ENCODE measurements at places on chromosomes 3 and 15.

GRCh38 chr3:111418391-111418790 is 123.6 kb upstream of the CD96 start:
- no peak for DNase-seq

- DNase-seq: no peak
Observed at GRCh38 chr3:78277220-78277619, 1237.3 kb downstream of the ROBO2 start.

GRCh38 chr15:63970621-63971426 is 75.5 kb downstream of the DAPK2 start:
- no peak for DNase-seq

DNA sequence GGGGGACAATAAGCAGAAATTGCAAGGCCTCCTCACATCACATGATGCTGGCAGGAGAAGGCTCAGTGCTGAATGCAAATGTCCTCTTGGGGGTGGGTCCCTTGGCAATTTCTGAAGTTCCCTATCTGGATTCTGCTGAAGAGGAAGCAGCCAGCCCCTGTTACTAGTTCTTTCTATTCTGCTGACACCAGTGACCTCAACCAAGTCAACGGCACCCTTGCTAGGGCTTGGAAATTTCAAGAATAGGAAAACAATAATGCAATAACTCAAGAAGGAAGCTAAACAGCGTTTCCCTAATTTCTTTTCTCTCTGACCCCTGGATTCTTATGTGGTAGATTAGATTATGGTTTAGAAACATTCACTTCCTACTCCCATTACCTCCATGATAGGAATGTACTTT is 46.2 kb upstream of the FOXP1 start:
- no peak for DNase-seq

DNA sequence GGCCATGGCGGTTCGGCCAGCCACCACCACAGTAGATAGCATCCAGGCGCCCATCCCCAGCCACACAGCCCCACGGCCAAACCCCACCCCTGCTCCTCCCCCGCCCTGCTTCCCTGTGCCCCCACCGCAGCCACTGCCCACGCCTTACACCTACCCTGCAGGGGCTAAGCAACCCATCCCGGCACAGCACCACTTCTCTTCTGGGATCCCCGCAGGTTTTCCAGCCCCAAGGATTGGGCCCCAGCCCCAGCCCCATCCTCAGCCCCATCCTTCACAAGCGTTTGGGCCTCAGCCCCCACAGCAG is 29.5 kb downstream of the PTPN23 start:
- DNase-seq: no peak

GRCh38 chr15:70538278-70538677 is 225.1 kb downstream of the UACA start:
- no peak for DNase-seq

- DNase-seq: no peak
Observed at GRCh38 chr3:11774296-11774877, 72.3 kb downstream of the TAMM41 start.

GRCh38 chr3:170724599-170725280 is 138.9 kb upstream of the SLC7A14 start:
- no peak for DNase-seq

DNA sequence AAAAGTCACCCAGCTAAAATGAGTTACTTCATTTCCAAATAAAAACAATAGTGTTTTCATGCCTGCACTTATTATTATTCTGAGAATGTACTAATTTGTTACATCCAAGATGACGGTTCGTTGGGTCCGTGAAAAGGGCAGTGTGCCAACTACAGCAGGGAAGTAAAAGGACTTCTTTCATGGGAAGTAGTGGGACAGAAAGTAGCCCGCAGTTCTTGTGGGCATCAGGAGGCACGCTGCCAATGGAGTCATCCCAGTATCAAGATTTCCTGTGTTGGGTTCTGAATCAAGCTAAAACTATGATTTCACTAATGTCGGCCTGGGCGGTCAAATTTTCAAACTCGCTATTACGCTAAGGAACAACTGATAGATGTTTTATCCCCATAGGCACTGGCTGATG is 254.5 kb upstream of the SOX2 start:
- DNase-seq: no peak

- no peak for DNase-seq
Observed at GRCh38 chr3:50226888-50227389, 9.1 kb upstream of the GNAI2 start.

DNA sequence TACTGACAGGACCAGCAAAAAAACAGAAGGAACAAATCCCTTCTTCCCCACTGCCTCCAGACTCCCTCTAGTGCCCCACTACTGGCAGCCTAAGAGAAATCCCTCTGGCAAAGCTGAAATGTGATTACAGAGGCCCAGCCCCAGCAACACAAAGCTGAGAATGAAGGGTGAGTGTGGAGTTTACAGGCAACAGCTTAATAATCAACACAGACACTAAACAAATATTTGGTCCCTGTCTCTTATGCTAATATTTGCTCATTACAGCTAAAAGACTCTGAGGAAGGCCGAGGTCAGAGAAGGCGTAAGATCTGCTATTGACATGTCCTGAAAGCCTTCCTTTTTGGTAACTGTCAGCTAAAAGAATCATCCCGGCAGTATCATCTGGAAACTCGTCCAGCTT is 308.5 kb upstream of the RASGRP1 start:
- DNase-seq: no peak

DNA sequence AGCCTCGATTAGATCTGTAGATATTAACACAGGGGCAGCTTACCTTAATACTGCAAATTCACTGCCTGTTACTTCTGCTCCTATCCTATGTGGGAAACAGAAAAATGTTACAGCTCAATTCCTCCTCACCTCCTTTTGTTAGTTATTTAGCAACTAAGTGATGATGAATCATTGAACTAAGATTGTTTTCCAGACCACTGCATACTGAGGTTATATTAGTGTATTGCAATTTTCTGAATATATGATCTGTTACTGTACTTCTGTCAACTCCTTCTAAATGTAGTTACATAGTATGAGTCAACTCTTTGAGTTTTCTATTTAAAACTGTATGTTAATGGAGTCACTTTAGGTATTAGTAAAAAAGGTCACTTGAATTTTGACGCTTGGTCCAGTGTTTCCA is 331.5 kb upstream of the SLCO3A1 start:
- no peak for DNase-seq

- no peak for DNase-seq
Observed at GRCh38 chr3:24986612-24987011, 441.5 kb upstream of the RARB start.

- DNase-seq: no peak
Observed at GRCh38 chr15:99185414-99186130, 63.8 kb downstream of the TTC23 start.

DNA sequence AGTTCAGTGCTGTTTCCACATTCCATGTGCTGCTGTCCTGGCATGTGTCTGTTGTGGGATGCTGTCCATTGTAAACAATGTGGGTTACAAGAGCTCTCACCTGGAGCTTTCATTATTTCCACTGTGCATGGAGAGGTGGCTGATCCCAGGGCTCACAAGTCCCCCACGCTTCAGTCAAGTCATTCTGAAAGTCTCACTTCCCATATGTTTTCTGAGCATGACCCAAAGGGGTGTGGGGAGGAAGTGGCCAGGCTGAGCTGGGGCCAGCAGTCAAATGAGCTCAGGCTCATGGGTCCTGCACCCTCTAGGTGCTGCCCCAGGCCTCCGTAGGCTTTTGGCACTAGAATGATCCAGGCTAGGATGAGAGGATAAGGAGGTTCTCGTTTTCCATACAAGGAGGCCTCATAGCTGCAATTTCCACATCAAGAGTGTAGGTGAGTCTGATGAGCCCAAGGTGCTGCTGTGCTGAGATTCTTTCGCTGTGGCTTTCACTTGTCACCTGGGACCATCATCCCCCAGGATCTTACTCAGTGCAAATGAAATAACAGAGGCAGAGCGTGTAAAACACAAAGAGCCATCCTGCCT is 22.0 kb downstream of the STARD5 start:
- DNase-seq: no peak

DNA sequence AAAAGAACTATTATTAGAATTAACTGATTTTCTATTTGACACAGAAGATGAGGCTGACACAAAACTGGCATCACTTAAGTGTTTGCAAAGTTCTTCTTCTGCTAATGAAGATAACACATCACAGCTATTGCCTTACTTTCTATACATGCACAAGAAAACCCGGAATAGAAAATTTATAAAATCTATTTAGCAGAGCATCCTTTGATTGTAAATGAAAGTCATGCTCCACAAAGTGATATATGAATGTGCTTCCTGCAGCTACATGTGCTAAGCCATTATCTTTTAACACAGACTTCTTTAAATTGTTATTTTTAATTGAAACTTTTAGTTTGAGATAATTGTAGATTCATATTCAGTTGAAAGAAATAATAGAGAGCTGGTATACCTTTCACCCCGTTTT is 27.0 kb downstream of the DENND4A start:
- DNase-seq: no peak

DNA sequence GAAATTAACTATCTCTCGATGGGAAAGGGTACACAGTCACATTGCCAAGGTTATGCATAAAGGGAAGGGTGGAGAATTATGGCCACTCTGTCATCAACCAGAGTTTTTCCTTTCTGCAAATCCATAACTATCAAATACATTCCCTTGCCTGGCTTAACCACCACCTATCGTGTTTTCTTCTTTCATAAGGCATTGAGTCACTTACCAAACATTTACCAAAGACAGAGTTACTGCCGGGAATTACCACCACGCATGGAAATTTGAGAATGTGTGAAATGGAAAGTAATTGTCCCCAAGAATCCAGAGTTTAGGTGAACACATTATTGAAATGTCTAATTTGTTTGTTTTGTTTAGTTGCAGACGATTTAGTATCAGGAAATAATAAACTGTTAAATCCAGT is 134.3 kb upstream of the LRRN1 start:
- no peak for DNase-seq

DNA sequence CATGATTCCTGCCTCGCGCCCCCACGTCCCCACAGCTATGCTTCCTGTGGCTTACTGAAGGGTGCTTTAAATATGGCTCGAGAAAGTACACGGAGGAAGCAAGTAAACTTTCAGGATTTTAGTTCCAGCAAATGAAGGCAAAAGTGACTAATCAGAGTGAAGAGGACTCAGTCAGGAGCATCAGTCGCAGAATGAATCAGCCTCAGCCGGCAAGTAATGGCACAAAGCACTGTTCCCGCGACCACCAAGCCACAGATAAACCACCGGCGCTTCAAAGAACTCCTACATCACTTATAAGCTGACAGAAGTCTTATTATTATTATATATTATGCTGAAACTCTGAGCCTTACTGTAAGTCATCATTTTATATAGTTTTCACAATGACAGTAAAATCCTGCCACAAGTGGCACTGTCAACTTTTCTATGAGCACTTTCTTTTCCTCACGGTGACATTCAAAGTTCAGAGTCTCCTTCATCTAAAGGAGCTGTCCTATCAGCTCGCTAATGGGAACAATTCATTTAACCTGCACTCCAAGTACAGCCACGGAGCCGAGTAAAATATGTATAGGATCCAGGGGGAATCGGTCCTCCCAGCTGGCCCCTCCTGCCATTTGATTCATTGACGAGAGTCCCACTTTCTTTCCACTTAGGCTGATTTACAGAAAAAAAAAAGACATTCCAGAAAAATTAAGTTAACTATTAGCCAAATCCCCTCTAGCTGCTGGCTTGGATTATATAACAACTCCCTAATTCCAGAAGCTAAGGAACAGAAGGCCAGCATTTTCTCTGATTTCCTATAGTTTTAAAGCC is 217.0 kb upstream of the ICE2 start:
- no peak for DNase-seq

- DNase-seq: no peak
Observed at GRCh38 chr3:28745916-28746617, 397.4 kb upstream of the AZI2 start.

DNA sequence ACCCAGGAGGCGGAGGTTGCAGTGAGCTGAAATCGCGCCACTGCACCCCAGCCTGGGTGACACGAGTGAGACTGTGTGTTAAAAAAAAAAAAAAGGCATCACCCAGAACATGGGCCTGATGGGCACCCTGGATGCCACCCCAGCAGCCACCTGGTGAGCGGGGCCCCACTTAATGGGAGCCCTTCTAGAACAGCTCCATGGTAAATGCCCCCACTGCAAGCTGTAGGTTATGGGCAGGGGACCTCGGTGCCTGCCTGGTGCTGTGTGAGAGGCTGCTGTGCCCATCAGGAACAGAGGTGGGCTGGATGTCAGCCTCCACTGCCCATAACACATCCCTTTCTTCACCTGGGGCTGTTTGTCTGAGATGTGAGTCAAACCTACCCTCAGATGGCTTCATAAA is 156.2 kb upstream of the MEF2A start:
- no peak for DNase-seq

DNA sequence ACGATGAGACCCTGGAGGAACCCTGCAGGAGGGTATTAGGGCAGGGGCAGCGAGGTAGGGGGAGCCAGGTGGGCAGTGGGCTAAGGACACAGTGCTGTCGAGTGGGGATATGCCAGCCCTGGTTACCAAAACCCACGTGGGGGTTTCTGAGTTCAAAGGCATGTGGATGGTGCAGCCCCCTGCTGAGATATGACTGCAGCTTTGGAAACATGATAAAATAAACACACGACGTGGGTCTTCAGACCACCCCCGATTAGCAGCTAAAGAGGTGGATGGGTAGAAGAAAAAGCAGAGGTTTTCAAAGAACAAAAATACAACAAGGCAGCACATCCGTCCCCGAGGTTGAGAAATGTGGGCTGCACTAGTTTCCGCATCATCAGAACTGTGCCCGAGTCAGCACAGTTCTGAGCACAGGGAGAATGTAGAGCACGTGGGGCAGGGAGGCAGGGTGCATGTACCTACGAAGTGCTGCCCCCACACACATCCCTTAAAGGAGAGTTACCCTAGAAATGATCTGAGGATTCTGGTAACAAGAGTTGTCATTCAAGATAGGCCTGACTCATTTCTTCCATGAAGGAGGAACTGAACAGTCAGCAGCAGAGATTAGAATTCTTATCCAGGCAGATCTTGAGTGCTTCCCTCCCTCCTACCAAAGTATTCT is 121.3 kb downstream of the RPLP1 start:
- DNase-seq: no peak

GRCh38 chr15:34188711-34189110 is 21.2 kb downstream of the KATNBL1 start:
- DNase-seq: no peak

- DNase-seq: no peak
Observed at GRCh38 chr3:120442975-120443517, 7.7 kb downstream of the FSTL1 start.

- DNase-seq: no peak
Observed at GRCh38 chr3:106078635-106079034, 209.8 kb upstream of the CBLB start.

- DNase-seq: no peak
Observed at GRCh38 chr15:90789462-90789861, 72.3 kb downstream of the BLM start.

DNA sequence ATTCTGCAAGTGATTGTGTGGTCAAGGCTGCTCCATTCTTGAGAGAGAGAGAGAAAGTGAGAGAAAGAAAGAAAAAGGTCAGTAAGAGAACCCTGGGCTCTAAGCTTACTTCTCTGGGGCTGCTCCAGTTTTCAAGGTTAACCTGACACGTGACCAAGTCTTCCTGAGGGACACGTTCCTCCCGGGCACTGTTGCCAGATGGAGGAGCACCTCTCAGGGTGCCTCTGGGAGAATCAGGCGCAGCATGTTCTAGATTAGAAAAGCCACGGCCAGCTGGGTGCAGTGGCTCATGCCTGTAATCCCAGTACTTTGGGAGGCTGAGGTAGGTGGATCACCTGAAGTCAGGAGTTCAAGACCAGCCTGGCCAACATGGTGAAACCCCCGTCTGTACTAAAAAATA is 60.8 kb downstream of the ITGA11 start:
- DNase-seq: no peak
